ENCODE measurements at places on chromosomes 6 and 20.
A peak's percentile ranks its signal among the peaks of the same experiment; 100 is the strongest.

DNA sequence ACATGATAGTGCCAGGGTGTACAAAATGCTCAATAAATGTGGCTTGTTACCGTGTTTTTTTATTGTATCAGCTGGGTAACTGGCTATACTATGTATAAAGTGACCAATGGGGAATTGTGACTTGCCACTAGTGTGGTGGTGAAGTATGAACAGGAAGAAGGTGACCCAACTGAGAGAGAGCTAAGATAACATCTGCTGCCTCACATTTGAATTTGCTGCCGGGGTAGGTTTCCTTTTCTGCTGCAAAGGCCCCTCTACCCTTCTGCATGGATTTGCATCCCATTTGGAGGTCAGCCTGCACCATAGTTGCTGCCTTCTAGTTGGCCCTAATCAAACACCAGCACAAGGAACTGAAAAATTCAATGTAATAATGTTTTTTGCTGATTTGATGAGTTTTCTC is 24.1 kb downstream of the IL17A start:
- DNase-seq: no peak

- peak; percentile 83 for DNase-seq
Measured at GRCh38 chr6:10414756-10415616, at the start of gene TFAP2A. TFAP2A (minus strand) TSS chr6:10415074; CDS start chr6:10414991, 83 bp downstream.

- DNase-seq: peak; percentile 96
Measured at GRCh38 chr6:101083533-101084175, 202.5 kb upstream of the ASCC3 start.

DNA sequence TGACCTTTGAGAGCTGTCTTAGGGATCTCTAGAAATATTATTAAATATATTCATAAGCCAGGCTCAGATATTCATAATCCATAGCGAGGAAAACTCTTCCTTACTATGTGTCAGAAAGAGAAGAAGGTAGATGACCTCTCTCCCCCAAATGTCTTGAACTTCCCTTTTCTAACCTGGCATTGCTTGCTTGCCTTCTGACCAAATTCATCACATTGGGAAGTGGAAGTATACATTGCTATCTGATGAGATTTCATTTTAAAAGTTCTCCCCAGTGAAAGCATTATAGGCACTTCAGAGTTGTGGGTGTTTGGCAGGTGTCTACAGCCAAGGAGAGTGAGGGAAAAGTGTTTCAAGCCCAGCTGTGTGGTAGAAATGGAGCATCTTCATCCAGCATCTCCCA is 197.3 kb downstream of the ZFAND3 start:
- DNase-seq: no peak

- no peak for DNase-seq
Measured at GRCh38 chr20:45301824-45302271, 4.8 kb upstream of the RBPJL start.

- no peak for DNase-seq
Measured at GRCh38 chr6:147063469-147064031, 140.7 kb upstream of the STXBP5 start.

DNA sequence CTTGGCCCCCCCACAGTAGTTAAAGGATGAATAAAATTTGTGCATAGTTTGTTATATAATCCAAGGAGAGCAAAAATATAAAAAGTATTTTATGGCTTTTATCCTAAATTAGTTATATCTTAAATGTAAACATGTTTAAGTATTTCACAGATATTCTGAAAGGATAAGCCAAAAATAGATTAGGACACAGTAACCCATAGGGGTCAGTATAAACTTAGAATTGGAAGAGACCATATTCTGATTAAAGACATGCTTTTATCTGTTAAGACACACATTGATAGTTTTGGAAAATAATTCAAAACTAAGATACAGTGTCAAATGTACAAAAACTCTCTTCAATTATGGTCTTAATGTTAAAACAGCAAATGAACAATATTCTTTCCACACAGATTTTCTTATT is 4.5 kb upstream of the SERINC1 start:
- DNase-seq: no peak

DNA sequence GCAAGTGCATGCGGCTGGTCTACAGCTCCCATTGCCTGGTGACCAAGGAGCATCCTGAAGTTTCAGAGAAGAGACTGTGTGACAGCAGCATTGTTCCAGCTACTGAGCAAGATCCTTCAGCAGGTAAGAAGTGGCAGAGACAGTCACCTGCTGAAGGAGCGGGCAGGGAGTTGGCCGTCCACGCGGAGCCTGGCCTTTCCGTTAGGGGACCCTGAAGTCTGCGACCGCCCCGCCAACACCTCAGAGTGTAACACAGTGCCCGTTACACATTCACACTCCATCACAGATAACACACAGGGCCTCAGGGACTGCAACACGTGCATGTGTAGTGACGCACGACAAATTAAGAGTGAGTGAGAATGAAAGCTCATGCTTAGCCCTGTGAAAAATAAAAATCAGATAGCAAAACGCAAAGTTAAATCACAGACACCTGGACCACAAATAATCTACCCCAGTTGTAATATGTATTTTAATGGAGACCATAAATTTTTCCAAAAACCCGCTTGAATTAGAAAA is 94.2 kb downstream of the IRF4 start:
- DNase-seq: no peak

- DNase-seq: no peak
Measured at GRCh38 chr6:154143753-154144152, 104.7 kb downstream of the OPRM1 start.

DNA sequence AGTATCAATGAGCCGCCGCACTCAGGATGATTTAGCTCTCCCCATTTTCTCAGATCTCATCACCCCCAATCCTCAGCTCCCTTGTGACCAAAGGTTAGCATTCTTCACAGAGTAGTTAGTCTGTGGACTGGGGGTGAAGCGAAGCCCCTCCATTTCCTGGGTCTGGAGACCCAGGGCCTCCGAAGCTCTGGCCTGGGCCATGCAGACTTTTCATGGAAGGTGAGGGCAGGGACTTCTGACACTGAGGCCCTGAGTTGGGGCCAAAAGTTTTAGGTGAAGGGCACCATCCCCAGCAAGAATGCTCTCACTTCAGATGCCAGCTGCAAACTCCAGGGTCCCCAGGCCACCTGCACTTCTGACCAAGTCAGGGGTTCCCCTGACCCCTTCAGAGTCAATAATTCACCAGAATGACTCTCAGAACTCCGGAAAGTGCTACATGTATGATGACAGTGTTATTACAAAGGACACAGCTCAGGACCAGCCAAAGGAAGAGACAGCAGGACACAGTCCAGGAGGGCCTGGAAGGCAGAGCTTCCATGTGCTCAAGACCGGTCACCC is 65.7 kb upstream of the DUSP22 start:
- DNase-seq: no peak

- DNase-seq: no peak
Measured at GRCh38 chr6:92688342-92688741, 731.0 kb downstream of the EPHA7 start.

GRCh38 chr20:37932919-37933318 is 30.0 kb downstream of the VSTM2L start:
- DNase-seq: no peak

DNA sequence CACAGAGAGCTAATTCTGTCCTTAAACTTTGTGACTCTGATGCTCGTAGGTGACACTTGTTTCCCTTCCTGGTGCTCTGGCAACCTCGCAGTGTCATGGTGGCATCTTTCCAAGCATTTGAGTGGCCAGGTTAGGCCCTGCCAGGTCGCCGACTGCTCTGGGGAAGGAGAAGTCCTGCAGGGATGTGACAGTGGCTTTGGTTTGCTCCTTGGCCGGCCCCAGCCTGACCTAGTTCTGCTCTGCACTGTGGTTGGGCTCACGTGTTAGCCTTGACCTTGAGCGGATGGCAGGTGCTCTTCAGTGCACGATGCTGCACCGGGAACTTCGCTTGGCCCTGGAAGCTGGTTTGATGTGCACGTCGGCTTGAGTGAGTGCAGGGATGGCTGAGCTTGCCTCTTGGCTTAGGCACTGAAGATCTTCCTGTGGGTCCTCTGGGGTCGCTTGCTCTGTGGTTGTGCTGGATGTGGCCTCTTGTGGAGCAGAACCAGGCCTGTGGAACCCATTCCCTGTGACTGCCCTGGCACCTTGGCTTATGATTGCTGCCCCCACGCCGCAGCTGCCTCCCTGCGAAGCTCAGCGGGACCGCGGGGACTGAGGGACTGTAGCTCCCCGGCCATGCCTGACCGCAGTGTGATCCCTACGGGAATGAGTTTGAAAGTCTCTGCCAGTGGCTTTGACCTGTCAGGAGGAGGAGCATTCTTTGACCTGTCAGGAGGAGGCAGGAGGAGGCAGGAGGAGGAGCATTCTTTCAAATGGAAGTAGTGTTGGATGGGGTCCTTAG is 8.7 kb downstream of the OSBPL2 start:
- no peak for DNase-seq

DNA sequence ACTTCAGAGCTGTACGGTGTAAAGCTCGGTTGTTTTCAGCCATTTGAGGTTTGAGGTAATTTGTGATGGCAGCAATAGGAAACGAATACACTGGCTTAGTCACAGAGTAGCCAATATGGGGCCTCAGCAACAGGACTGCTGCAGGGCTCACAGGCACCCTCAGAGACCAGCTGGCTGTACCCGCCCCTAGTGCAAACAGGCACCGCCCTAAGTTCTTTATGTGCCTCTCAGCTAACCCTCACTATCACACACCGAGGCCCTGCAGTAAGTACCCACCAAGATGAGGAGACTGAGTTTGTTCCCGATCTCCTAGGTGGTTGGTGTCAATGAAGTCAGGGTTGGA is 11.2 kb upstream of the SERPINB9 start:
- DNase-seq: no peak

DNA sequence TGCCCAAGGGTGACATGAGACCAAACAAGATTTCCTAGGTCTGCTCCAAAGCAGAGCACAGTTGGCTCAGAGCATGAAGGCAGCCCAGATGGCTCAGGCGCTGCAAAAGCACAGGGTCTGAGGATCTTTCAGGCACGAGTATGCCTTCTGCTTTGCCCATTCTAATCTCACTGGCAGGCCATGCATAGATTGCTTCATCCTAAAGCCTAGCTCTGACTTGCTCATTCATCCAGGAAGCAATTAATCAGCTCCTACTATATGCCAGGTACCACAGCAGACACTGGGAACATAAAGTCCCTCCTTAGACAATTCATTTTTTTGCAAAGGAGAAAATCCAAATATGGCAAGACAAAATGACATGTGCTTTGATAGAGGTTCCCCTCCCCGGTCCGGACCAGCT is 31.2 kb downstream of the GPLD1 start:
- peak; percentile 20 for DNase-seq

- DNase-seq: no peak
Measured at GRCh38 chr6:141922898-141923297, 209.8 kb upstream of the GJE1 start.

- no peak for DNase-seq
Measured at GRCh38 chr6:87099472-87099871, 4.6 kb upstream of the CGA start.

- peak; percentile 31 for DNase-seq
Measured at GRCh38 chr6:15608396-15608795, 54.4 kb downstream of the DTNBP1 start.

GRCh38 chr6:40299681-40300080 is 287.5 kb downstream of the LRFN2 start:
- DNase-seq: no peak

DNA sequence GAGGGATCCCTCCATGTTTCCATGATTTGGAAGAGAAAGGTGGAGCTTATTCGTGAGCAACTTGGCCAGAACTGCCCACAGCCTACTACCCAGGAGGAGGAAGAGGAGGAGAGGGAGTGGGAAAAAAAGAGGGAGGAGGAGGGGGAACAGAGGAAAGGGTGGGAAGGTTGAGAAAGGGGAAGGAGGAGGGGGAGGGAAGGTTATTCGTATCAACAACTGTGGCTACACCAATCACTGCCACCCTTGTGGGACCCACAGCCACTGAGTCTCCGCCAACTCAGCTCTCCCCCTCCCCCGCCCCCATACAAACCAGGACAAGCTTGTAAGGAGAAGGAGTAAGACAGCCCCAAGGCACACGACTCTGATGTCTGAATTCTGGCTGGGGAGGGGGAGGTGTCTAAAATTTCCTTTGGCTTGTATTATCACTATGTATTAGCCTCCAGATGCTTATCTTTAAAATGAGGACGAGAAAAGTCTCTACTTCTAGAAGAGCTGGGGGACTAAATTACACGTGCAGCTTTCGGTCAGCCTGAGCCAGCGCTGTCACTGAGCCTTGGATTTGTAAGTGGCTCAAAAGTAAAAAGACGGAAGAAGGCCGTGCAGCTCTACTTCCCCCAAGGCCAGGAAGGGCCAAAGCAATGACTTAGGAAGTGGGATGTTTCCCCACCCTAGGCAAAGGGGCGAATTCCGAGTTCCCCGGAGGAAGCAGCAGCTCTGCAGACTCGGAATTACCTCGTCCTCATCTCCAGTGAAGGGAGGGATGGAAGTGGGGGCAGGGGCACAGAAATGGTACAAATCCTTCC is 1.0 kb downstream of the FKBP1A start:
- no peak for DNase-seq

GRCh38 chr6:145729887-145730286 is 5.4 kb downstream of the EPM2A start:
- DNase-seq: no peak

DNA sequence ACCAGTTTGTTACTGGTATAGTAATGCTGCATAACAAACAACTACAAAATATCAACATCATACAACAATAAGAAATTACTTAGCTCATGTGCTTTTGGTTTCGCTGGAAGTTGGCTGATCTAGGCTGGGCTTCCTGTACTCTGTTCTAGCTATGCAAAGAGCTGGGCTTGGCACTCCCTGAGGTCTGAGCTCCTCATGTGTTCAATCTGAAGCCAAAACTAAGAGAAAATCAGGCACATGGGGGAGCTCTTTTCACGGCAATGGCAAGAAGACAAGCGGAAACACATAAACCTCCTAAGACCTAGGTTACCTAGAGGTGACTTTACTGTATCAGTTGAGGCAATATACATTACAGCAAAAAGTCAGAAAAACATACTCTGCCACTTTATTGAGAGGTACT is 574.2 kb downstream of the KHDRBS2 start:
- no peak for DNase-seq

- DNase-seq: no peak
Measured at GRCh38 chr20:549722-550496, 6.3 kb upstream of the CSNK2A1 start.

- no peak for DNase-seq
Measured at GRCh38 chr6:19535351-19535750, 301.8 kb upstream of the ID4 start.

- no peak for DNase-seq
Measured at GRCh38 chr6:89649682-89650081, 11.1 kb upstream of the LYRM2 start.
